ENCODE measurements at places on chromosomes 7 and 10.

DNA sequence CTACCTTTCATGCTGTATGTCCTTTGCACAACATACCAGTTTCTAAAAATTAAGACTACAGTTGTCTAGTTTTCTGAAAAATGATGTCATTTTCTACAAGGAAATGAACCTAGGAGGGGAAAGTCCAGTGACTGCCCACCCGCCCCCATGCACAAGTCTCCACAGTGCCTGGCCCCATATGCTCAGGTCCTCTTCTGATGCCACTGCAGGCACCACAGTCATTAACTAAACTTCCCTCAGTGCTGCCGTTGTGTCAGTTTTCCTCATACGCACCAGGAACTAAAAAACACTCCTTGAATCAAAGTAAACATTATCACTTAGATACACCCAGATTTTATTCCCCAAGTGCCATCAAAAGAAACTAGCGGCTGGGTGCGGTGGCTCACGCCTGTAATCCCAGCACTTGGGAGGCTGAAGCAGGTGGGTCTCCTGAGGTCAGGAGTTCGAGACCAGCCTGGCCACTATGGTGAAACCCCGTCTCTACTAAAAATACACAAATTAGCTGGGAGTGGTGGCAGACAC, 6.9 kb upstream of the TNS3 start:
- no peak for DNase-seq

DNA sequence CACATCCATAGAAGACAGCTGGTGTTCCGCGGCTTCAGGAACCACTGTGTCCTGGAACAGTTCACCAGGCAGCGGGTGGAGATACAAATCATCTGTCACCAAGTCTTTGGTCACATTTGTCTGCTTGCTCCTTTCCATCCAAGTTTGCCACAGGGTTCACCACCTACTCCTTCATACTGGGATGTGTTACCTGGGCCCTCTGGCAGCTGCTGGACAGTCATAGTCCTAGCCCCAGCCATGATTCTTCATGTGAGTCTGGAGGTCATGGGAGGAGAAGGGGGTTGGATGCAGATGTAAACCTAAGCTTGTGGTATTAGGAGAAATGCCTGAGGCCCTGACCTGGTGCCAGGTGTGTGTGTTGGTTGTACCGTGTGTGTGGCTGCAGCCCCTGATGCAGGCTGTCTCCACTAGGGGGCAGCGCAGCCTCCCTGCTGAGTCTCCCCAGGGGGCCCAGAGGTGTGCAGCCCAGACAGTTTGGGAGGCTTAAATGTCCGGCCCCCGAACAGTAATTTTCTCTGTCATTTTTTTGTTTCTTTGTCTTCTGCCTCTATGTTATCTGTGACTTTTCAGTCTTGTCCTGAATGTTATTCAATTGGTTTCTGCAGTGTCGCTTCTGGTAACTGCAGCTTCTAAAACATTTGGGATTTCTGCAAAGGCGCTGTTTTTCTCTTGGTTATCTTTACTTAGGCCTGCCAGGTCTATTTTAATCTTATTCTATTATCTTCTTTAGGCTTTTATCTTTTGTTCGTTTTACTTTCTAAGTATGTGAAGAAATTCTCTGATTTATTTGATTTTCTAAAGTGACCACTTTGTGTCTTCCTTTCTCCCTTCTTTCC, 14.8 kb downstream of the NPS start:
- DNase-seq, result peak; percentile 27

GRCh38 chr10:98242823-98243222, 25.2 kb downstream of the LOXL4 start:
- DNase-seq, result peak; percentile 41

DNA sequence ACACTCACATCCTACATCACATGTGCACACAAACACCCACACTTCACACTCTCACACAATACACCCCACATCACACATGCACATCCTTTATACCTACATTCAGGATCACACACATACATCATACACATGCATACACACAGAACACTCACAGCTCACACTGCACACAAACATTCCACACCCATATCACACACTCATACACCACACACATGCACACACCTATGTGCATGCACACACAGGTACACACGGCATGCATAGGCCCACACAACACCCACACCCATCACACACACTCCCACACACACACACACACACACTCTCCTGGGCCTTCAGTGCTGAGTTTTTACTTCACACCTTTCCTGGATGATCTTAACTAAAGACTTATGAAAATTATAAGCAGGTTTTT, 220.5 kb downstream of the DNAJB6 start:
- no peak for DNase-seq

GRCh38 chr7:112105584-112106530, 100.3 kb downstream of the DOCK4 start:
- DNase-seq, result no peak

GRCh38 chr10:33193057-33193700, 141.3 kb downstream of the NRP1 start:
- peak; percentile 79 for DNase-seq

- DNase-seq, result no peak
Observed at GRCh38 chr10:4748491-4749270, 77.3 kb upstream of the AKR1E2 start.

- DNase-seq, result peak; percentile 93
Observed at GRCh38 chr7:47568547-47568946, 13.4 kb downstream of the TNS3 start.

Measured in KBM-7 (cell line).